ENCODE measurements at places on chromosomes 6 and 20.

DNA sequence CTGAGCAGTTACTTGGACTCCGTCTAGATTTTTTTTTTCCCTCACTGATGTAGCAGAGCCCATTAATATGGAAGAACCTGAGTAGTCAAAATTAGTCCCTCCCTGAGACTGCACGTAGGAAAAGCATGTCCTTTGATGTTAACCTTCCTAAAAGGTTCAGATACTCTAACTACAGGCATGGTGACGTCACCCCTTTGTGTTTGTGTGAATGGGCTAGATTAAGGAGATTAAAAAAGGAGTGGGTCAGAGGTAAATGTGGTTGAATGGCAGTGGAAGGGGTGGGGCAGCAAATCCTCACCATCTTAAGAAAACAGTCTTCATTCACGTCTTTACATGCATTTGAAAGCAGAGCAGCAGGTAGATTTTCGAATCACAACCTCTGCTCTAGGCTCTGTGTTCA, 521.1 kb downstream of the TFAP2B start:
- DNase-seq, result no peak

DNA sequence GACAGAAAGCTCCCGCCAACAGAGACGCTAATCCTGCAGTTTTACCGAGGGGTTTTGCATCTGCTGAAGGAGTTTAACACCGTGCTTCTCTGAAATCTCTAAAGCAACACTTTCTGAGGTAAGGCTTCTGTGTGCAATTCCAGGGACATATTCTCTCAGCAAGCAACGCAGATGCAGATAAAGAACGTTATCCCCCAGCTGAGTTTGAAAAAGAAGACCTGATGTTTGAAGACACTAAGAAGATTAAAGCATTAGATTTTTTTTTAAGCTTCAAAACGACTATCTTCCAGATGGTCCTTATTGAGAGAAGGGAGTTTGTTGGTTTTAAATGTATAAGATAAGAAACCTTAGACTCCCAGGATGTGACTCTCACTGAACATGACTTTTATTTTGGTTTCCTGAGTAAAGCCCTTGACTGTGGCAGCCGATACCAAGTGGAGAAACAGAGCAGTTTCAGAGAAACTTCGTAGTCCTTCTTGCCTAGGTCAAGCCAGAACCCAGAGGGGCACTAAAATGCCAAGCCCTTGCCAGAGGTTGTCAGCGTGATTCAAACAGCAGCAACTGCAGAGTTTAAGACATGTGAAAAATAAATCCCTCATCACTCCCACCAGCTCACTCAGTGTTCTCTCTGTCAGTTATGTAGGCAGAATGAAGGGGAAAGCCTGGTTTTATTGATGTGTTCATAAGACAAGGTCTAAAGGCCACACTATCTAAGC, 353.3 kb upstream of the CNR1 start:
- no peak for DNase-seq

DNA sequence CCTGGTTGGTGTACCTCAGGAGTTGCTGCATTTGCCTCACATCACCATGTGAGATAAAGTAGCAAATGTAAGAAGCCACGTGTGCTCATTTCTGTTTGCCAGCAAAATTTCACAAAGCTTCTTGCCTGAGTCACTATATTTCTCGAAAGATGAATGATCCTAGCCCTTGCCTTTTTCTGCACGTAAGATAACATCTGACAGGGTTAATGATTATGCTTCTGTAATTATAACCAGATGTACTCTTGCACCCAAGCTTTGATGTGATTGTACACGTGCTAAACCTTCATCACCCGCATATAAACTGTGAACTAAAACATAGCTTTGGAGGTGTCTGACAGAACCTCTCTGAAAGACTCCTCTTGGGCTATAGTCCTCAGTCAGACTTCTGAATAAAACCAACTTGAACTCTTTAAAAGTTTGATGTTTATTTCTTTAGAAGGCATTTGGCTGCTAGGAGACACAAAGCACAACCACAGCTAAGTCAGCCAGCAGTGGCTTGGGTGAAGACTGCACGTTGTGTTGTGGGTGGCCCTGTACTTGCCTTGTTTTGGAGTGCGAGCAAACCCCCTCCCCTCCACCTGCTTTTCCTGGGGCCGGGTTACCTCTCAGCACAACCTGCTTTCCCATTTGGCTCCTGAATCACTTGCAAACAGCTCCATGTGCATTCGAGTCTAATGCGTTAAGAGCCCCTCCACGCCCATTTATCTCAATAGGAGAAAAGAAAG, 19.3 kb downstream of the PROKR2 start:
- no peak for DNase-seq

DNA sequence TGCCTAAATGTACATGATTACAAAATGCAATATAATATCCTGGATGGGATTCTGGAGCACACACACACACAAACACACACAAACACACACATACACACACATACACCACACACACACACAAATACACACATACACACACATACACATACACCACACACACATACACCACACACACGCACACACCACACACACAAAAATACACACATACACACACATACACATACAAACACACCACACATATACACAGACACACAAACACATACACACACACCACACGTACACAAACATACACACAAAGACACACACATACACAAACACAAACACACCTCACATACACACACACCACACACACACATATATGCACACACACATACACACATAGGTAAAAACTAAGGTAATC, 134.6 kb upstream of the SYNDIG1 start:
- DNase-seq, result no peak

DNA sequence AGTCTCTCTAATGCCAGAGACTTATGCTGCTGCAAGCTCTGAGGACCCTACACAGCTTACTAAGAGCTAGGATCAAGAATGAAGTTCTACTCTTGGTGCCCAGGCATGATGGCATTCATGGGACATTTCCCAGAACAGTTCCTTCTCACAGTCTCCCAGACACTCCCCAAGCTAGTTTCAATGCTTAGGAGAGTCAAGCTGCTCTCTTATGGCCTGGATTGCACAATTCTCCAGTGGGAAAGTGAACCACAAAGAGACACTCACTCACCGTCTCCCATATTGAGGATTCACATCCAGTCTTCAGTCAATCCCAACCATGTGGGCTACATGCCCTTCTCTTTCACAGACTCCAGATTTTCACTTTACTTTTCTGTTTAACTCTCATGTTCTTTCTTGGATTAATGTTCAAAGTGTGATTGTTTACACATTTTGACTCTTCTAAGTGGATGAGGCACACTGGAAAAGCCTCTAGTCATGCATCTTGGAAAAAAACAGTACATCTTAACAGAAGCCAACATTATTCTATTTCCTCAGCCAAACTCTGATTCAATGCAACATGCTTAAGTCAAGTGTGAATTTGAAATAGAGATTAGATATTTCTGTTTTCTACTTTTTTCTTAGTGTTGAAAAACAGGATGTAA, 447.8 kb upstream of the BTBD3 start:
- no peak for DNase-seq

DNA sequence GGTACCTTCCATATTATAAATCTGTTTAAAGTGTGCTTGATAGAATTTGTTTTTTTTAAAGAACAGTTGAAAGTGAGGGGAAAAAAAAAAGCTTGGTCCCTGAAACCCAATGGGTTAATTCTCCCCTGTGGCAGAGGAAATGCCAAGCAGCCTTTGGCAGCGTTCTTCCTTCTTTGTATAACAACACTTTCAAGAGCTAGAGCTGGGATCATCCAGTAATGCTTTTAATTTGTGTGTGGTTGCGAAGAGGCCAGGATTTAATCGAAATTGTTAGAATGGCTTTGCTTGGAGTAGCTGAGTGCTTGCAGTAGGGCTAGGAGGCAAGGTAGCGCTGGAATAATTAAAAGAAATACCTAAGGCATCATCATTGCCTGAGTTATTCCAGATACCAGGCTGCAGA, 692.0 kb downstream of the DHX35 start:
- peak; percentile 1 for DNase-seq

DNA sequence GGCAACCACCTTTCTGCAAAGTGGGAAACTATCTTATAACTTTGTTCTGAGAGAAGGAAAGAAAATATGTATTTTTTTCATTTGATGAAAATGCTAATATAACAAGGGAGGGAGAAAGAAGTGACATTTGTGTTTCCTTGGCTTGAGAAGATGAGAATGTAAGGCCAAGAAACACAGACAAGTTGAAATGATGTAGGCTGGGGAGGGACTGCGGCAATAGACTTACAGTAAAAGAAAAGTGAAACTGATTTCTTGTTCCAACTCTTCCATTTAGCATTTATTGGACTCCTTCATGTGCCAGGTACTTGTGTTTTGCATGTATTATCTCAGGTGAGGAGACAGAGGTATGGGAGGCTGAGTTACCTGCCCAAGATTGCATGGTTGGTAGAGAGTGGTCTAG, 130.9 kb downstream of the CARMIL1 start:
- no peak for DNase-seq

DNA sequence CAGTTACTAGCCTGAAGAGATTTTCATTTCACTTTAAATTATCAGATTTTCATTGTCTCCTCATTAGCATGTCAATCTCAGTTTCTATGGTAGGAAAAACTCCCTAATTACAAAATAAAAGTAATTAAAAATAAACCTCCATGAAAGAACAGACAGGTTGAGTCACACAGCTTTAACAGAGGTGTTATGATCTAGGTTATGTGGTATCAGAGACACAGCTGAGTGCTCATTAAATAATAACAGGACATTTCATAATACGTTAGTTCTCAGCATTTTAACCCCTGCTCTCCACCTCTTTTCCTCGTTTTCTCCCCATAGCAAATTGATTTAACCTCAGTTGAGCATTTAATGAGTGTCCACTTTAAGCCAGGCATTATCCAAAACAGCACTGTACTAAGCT, 21.9 kb downstream of the TPBG start:
- no peak for DNase-seq

GRCh38 chr6:145883263-145883662, 68.7 kb upstream of the FBXO30 start:
- DNase-seq, result no peak

GRCh38 chr20:58900397-58900796, 47.9 kb downstream of the GNAS start:
- DNase-seq, result no peak

- DNase-seq, result no peak
These were observed 11.7 kb downstream of the SYNDIG1 start for GRCh38 chr20:24481173-24481572.

GRCh38 chr6:169427856-169428255, 174.2 kb upstream of the THBS2 start:
- no peak for DNase-seq

DNA sequence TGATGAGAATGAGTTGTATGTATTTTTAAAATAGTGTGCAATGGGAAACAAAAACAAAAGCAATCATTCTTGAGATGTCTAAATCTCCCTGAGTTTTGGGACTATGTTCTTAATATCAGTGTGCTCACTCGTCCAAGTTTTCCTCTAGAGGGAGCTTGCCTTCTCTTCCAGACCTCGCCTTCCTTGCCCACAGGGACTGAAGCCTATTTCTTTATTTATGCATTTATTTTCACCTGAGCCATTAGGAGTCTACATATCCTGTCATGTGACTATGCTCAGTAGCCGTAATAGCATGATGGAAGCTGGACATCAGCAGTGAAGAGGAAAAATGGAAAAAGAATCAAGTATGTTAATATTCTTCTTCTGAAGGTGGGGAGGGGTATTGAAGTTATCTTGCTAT, 131.2 kb downstream of the SH3BGRL2 start:
- no peak for DNase-seq

- DNase-seq, result no peak
These were observed 20.8 kb downstream of the HLA-DRA start for GRCh38 chr6:32460528-32460927.

GRCh38 chr6:110769923-110770322, 45.3 kb downstream of the CDK19 start:
- DNase-seq, result no peak

GRCh38 chr6:145842693-145843546, 28.3 kb upstream of the FBXO30 start:
- no peak for DNase-seq

DNA sequence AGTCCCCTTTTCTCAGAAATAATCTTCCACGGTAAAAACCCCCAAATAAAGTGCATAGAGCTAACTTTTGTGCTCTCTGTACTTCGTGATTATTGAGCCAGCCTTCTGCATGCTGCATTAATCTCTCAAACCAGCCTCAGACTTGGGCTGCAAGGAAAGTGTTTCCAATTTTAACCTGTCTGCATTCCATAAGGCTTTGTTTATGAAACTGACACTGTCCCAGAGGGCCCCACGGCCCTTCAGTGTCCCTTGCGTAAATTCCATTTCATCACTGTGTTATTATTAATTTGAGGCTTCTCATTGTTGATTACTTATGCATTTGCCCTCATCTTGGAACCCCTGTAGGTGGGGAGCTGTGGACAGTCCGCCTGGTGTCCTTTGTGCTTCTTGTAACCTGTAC, 15.6 kb upstream of the SNRPB2 start:
- DNase-seq, result no peak

GRCh38 chr6:1911474-1911873, 301.8 kb downstream of the FOXC1 start:
- no peak for DNase-seq

DNA sequence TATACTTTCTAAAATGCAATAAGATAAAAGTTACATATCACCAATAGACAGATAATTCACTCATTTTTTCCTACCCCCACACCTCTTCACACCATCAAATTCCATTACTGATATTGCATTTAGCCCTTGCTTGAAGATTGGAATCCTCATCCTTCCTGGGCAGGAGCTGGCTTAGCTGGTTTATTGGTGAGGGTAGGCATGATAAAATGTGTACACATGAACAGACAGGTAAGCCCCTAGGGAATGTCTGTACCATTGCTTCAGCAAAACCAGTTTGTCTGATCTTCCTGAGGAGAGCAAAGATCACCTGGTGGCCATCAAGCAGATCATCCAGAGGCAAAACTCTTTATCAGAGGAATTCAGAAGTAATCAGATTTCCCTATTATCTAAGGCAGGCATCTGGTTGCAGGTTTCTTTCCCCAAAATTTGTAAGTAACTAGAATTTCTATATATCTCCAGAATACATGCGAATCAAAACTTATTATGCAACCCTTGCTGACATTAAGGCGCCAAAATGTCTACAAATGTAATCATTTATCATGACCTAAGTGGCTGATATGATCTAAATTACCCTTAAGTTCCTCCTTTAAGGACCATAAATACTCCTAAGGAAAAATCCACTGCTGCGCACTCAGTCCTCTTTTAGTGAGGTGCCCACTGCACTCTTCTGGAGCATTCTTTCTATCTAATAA, 6.6 kb upstream of the FABP7 start:
- no peak for DNase-seq

GRCh38 chr20:58712151-58712791, 19.7 kb downstream of the NPEPL1 start:
- DNase-seq, result no peak

- DNase-seq, result no peak
These were observed 138.7 kb upstream of the SLC24A3 start for GRCh38 chr20:19073584-19074218.

DNA sequence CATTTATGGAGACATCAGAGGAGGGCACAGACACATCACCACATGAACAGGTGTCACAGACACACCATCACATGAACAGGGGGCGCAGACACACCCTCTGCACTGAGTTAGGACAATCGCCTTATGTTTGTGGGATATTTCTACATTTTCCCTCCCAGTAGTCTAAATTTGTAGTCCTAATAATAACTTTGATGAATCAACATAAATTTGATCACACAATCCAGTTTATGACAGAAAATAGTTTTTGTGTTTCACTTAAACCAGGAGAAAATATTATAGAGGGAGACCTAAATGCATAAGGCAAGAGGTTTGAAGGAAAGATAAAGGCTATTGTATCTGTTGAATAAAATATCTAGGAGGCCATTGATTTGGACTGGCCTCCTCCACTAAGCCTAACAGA, 195.7 kb downstream of the GPX5 start:
- DNase-seq, result no peak
